Stimulated activated CD8-positive, alpha-beta memory T cell treated with anti-CD3 and anti-CD28 coated beads, Interleukin-4, amount 100 ng/mL, for 4 hours (primary cell): ENCODE measurements at places on chromosomes 7 and 10.

DNA sequence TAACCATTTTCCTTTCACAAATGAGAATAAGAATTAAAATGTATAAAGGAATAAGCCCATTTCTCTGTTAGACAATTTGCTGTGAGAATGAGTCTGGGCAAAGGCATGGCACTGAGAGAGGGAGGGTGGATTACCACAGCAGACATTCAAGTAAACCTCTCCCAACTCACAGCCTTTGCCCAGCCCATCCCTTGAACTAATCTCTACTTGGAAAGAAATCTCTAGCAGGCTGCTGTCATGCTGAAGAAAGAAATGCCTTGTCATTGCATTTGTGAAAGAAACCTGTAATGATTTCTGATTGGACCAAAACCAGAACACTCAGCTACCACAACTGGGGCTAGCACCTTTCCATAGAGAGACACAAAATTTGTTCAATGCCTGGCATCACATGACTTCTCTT lies 39.2 kb downstream of the CH25H start:
- no peak for DNase-seq

DNA sequence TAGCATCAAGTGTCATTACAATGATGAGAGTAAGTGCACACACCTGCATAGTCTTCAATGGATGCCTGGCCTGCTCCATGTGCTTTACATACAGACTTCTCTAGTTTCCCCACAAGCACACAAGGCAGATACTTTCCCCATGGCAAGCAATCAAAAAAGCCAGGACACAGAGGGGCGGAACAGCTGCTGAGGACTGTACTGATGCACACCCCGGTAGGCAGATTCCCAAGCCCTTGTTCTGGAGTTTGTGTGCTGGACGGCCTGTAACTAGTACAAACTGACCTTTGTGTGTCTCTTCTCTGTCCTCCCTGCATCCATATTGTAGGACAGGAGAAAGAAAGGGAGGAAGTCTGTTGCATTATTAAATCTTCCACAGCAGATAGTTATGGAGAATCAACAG lies 25.8 kb downstream of the UBE2D4 start:
- no peak for DNase-seq

DNA sequence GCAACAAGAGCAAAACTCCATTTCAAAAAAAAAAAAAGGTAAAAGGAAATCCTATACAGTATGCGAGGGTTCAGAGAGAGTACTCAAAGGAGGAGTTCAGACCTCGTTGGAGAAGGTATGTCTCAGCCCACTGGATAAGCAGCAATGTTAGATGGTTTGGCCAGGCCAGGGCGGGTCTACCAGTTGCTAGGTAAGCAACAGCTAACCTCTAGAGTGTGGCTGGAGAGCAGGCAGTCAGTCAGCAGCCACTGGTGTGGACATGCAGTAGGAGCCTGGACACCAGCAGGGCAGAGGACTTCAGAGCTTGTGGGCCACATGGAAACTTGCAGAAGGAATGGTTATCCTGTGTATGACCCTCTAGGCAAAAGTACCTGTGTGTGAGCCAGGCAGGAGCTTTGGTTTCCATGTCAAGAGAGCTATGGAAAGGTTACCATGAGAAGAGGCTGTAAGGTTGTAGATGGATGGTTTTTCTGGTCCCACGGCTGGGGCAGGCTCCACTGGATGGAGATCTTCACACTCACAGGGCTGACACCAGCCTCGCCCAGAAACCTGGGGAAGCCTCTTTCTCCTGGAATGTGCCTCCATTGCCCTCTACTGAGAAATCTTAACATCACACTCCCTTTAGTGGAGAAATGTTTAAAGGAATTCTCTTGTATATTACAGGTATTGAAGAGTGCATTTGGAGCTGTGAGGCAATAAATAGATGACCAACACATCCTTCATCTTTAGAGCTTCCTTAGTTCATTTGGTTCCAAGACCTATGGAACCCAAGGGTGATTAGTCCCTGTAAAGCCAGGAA lies 63.6 kb downstream of the CCDC186 start:
- no peak for DNase-seq

- no peak for DNase-seq
Observed at GRCh38 chr10:99234041-99234790, 1.4 kb downstream of the HPSE2 start.

DNA sequence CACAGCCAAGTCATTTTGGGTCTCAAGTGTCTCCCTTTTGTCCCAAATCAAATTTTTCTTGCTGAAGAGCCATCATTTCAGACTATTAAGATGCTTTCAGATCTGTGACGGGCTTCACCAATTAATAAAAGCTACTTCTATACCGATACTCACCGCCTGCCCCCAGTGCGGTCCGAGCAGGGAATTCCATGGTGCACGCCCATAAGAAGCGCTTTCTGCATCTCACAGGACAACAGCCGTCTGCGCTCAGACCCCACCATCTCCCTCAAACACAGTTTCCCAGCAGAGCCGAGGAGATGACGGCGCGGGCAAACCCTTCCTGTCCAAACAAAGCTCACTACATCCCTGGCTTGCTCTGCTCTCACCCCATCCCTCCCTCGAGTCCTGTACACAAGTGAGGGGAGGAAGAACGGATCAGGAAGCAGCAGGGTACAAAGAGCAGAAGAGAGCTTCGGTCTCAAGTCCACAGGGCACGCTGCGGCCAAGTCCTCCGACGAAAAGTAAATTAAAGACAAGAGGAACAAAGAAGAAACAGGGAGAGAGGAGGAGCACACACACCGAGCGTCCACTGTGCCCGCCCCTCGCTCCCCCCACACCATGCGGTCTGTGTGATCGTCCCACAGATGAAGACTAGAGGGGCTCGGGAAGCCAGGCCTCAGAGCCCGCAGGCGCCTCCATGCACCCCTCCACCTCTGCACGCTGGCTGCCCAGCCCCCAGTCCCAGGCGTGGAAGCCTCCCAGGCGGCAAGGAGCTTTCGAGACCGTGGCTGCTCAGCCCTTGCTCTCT lies 121.9 kb downstream of the MAD1L1 start:
- no peak for DNase-seq
